ENCODE measurements at places on chromosomes 6 and 20. TPM values are rescaled to one million over a fixed set of nuclear protein-coding genes. Genes with fewer than 3 reads are reported as not detected.

The CDSN gene
- not detected for polyA plus RNA-seq

The TSHZ2 gene
- polyA plus RNA-seq: 13.7 TPM

The DLK2 gene
- 1.5 TPM for polyA plus RNA-seq

The PRSS35 gene
- 28.7 TPM for polyA plus RNA-seq

GRCh38 chr6:10993896-10994295 lies 50.2 kb downstream of the ELOVL2 start:
- DNase-seq: no peak

DNA sequence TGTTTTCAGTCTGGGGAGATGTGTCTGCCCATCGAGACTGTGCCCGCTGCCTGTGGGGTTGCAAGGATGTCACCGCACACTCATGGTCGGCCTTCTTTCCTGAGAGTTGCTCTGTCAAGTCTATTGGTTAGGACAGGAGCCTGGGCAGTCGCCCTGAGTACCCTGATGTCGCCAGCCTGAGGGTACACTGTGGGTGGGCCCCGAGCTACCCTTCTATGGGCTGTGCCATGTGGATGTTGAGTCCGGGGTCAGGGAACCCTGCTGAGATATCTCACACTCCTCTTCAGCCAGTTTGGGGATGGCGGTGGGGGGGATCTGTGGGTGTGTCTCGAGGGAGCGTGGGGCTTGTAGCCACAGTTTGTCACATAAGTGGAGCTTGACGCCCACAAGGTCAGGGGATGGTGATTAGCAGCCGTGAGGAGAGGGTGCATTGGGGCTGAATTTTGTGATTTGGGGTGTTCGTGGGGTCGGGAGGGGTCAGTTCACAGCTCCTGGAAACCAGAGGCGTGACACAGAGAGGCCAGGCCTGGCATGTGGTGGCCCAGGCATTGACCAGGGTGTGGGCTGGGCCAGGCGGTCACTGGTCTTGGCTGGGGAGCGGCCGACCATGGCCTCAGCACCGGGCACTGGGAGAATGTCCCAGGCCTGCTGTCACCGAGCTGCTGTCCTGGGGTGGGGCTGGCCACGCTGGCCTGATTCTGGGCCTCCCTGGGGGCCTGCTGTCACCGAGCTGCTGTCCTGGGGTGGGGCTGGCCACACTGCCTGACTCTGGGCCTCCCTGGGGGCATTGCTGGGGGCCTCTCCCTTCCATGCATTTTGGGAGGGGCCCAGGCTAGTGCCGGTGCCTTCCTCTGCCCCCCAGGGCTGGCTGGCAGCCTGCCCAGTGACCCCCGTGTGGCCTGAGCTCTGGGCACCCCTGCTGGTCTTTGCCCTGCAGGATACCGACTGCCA lies 1.6 kb upstream of the NPBWR2 start:
- DNase-seq: no peak

GRCh38 chr6:125806813-125807212 lies 16.1 kb downstream of the NCOA7 start:
- DNase-seq: no peak

- no peak for DNase-seq
These were observed 11.1 kb upstream of the EYA4 start for GRCh38 chr6:133230052-133230451.

GRCh38 chr6:29792123-29793035 lies 35.2 kb upstream of the HLA-G start:
- DNase-seq: peak; percentile 3
